Eye (tissue), 1 donor: ENCODE measurements at places on chromosomes 6 and 20.

- DNase-seq, result no peak
These were observed 126.8 kb downstream of the MAP3K7 start for GRCh38 chr6:90460051-90460450.

GRCh38 chr6:106470811-106471210 lies 110.3 kb downstream of the CRYBG1 start:
- no peak for DNase-seq

DNA sequence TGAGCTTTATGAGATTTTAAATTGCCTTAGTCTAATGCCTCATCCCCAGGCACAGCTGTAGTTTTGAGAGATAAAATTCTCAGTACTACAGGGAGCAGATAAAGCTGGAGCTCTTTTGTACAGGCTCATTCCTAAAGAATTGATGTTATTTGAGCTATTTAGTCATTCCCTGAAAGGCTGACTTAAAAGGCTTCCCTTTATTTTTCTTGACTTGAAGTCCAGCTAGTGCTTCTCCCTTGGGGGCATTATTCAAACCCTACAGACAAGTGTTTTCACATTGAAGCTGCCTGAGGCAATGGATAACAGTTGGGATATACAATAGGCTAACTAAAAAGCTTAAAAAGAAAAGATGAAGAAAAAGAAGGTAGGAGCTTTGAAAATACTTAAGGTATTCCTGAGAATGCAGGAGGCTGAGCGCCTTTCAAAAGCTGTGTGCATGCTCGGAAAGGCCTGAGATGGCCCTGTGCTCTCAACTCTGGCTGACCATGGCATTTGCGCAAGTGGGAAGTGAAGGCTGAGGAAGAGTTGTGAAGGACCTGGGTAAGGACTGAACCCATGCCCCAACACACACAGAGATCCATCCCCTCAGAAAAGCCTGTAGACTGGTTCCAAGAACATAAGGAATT lies 315.1 kb downstream of the SMOC2 start:
- peak; percentile 36 for DNase-seq

- DNase-seq, result peak; percentile 83
These were observed 38.5 kb downstream of the SOD2 start for GRCh38 chr6:159654483-159655098.

DNA sequence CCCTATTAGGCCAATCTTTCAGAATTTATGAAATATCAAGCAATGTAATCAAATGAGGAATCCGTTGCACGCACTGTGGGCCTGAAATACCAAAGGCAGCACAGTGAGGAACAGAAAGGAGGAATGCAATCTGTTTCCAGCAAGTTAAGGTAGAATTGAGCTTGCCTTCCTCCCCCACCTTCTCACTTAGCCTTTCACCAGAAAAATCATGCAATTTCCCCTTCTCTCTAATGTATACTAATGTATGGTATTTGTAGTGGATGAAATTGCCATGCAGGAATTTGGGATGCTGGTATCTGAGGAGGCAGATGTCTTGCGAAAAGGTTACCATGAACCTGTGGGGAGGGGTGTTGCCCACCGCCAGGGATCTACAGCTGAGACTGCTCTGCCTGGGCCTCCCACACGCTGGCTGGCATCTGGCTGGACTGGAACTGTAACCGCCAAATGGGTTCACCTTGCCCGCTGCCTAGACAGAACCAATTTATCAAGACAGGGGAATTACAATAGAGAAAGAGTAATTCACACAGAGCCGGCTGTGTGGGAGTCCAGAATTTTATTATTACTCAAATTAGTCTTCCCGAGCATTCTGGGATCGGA lies 222.4 kb upstream of the MYLIP start:
- no peak for DNase-seq

DNA sequence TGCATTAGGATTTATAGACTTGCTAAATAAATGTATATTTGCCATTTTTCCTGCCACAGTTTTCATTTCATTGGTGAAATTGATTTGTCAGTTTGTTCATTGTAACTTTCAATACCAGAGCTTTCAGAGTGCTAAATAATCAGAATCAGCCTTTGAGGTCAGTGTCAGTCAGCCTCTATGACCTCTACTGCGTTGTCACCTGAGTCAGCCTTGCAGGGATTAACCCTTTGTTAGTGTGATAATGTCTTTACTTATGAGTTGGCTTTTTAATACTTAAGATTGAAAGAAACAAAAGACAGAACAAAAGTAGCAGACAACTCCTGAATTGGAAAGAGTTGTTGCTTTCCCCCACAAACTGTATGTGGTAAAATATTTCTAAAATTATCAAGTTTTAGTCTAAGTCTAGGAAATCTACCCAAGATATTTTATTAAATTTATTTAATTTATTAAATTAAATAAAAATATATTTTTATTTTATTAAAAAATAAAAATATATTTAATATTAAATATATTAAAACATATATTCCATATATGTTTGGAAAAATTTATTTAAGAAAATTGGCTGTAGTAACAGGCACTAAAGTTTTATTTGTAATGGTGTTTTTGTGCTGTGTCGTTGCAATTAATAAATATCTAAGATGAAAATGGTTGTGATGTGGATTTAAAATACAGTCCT lies 125.2 kb downstream of the AFG1L start:
- no peak for DNase-seq

DNA sequence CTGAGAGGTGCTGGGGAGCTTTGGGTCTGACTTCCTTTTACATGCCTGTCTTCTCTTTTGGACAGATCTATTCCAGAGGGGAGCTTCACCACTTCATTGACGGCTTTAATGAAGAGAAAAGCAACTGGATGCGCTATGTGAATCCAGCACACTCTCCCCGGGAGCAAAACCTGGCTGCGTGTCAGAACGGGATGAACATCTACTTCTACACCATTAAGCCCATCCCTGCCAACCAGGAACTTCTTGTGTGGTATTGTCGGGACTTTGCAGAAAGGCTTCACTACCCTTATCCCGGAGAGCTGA lies 13.1 kb downstream of the PRDM1 start:
- DNase-seq, result peak; percentile 26

- DNase-seq, result no peak
These were observed 26.2 kb upstream of the LRRC1 start for GRCh38 chr6:53768636-53769035.

- no peak for DNase-seq
These were observed 781.0 kb downstream of the EYS start for GRCh38 chr6:64926051-64926450.

DNA sequence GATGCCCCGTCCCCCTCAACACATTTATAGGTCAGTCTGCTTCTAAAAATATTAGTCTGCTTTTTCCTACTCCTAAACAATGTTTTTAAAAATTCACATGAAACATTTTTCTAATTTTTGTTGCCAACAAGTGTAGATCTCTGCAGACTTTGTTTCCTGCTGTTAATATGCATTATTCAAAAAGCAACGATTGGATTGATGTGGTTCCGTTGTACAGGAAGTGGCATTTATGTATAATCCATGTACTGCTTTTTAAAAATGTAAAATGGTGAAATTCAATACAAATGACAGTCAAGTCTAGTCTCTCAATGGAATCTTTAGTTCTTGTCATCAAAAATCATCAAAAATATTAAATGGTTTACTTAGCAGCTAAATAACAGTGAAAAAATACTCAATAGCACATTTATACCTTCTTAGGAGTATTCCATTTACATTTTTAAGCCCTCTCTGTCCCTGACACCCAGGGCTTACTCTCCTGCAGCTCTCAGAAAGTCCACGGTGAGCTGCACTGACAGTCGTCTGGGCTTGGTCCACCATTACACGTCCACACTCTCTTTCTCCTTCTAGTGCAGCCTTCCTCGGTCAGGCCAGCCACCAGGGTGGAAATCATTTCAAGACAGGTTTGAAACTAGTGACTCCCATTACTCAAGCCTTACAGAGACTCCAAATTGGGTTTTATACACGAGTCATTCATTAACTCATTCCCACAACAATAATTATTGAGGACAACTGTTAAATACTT lies 211.5 kb downstream of the TMEM200A start:
- DNase-seq, result no peak

GRCh38 chr6:163751032-163751525 lies 336.6 kb downstream of the QKI start:
- DNase-seq, result no peak

DNA sequence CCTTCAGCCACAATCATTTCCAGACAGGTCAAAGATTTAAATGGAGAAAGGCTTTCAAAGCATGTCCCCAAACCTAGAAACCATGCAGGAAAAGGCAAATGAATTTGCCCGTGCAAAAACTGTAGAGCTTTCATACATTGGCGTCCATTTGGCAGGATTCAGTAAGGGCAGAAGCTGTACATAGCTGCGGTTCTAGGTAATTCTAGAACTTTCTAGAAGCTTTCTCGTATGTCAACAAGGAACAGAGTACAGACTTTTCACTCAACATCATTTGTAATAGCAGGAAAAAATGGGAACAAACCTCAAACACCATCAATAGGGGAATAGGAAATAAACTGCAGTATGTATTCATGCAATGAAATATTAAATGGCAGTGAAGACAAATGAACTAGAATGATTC lies 11.1 kb upstream of the MAPK13 start:
- no peak for DNase-seq

GRCh38 chr20:24027229-24027628 lies 38.6 kb upstream of the GGTLC1 start:
- no peak for DNase-seq

DNA sequence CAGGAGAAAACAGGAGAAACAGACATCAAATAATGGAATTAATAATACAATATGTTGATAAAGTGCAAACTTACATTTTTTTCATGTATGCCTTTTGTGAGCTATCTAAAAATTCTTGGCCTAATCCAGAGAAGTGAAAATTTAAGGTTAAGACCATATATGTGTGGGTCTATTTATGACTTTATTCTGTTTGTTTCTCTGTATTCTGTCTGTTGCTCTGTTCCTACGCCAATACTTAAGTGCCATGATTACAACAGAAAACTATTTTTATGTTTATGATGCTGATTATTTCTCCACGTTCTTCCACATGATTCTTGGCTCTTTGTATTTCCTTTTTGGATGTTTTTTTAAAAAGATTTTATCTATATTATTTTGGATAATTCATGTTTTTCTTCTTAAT lies 109.6 kb upstream of the MAP3K4 start:
- DNase-seq, result no peak
